ENCODE measurements at places on chromosomes 13 and 19.

DNA sequence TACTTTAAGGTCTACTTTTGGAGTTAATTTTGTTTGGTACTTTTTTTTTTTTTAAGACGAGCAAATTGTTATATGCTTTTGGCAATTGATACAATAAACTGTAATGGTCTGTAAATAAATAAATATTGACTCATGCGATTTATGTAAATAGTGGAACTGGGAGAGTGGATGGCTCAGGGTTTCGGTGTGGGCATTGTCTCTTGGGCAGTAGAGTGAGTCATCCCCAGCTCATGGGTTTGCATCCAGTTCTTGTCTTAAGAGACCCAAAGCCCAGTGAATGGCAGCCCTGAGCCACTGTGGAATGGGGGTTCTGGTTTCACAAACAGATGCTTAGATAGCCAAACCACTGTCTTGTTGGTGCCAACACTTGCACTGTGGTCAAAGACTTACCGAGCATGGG lies 33.0 kb downstream of the FGF9 start:
- peak; percentile 59 for DNase-seq

GRCh38 chr13:31124204-31124603 lies 37.5 kb downstream of the HSPH1 start:
- DNase-seq = no peak

- DNase-seq = no peak
Measured at GRCh38 chr13:52009946-52010345, 1.3 kb downstream of the ATP7B start.

DNA sequence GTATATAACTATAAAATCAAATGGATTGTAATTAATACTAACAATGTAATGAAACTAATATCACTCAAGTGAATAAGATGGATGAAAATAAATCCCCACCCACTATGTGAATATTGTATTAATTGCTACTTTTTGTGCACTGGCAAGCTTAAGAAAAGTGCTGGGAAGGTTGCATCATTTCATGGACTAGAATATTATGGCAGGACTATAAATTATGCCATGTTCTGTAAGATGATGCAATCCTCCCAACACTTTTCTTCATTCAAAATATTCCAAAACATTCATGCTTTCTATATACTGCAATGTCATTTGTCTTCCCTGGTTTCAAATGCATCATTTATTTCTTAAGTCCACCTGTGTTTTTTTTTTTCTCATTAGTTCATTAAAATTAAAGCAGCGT lies 457.6 kb upstream of the GPC6 start:
- no peak for DNase-seq

DNA sequence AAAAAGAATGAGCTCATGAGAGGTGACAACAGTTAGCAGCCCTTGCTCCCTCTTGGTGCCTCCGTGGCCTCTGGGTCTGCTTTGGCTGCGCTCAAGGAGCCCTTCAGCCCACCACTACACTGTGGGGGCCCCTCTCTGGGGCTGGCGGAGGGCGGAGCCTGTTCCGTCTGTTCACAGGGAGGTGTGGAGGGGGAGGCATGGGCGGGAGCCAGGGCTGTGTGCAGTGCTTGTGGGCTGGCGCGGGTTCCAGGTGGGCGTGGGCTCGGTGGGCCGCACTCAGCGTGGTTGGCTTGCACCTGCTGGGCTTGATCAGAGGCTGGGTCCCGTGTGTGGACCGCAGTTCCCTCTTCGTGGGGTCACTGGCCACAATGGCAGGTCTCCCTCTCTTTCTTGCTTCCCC lies 953.4 kb upstream of the PRR20A start:
- DNase-seq = no peak

DNA sequence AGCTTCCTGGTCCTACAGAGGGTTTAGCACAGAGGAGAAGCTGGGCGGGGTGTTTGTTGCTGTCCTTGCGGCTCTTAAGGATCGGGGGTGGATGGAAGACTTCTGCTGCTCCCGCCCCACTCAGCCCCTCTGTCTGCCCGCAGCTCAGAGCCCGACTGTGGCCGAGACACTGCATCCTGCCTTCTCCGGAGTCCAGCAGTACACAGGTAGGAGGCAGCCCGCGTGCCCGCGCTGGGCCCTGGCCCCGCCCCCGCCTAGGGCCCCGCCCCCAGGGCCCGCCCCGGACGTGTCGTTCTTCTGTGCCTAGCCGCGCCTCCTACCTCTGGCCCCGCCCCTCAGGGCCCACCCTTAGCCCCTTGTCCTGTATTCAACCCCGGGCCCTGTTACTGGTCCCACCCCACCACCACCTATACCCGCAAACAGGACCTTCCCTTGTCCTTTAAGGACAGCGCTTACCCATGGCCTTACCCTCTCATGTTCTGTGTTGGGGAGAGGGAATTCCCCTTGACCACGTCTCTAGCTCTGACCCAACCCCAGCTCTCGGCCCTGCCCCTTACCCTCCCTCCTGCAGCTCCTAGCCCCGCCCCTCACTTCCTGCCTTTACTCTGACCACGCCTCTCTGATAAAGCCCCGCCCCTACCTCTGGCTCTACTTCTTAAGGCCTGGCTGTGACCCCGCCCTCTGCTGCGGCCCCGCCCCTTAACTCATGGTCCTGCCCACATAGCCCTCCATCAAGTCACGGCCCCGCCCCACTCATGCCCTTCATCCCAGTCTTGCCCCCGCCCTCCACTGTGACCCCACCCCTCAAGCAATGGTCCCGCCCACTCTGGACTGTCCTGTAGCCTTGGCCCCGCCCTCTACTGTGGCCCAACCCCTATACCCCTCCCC lies 60.5 kb downstream of the CELF5 start:
- peak; percentile 85 for DNase-seq

- DNase-seq = no peak
Measured at GRCh38 chr19:51980116-51980736, 6.4 kb downstream of the ZNF350 start.

- DNase-seq = no peak
Measured at GRCh38 chr13:92739306-92739818, 487.2 kb upstream of the GPC6 start.

DNA sequence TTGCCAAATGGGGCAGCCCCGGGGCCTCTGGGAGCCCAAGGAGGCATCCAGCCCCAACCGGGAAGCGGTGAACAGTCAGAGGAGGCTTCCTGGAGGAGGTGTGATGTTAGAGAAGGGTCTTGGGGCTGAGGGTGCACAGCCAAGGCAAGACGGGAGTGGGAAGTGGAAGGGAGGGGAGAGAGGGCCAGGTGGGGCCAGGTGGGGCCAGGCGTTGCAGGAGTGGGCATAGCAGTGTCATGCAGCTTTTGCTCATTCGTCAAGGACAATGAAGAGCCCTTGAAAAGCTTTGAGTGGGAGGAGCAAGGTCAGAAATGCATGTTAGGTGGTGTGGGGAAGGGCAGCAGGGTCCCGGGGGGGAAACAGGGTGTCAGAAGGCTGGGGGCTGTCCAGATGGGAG lies 1.8 kb downstream of the FBN3 start:
- DNase-seq = no peak

GRCh38 chr13:105033999-105034398 lies 1501.5 kb downstream of the EFNB2 start:
- no peak for DNase-seq

GRCh38 chr13:35879111-35879510 lies 252.1 kb downstream of the DCLK1 start:
- DNase-seq = no peak

DNA sequence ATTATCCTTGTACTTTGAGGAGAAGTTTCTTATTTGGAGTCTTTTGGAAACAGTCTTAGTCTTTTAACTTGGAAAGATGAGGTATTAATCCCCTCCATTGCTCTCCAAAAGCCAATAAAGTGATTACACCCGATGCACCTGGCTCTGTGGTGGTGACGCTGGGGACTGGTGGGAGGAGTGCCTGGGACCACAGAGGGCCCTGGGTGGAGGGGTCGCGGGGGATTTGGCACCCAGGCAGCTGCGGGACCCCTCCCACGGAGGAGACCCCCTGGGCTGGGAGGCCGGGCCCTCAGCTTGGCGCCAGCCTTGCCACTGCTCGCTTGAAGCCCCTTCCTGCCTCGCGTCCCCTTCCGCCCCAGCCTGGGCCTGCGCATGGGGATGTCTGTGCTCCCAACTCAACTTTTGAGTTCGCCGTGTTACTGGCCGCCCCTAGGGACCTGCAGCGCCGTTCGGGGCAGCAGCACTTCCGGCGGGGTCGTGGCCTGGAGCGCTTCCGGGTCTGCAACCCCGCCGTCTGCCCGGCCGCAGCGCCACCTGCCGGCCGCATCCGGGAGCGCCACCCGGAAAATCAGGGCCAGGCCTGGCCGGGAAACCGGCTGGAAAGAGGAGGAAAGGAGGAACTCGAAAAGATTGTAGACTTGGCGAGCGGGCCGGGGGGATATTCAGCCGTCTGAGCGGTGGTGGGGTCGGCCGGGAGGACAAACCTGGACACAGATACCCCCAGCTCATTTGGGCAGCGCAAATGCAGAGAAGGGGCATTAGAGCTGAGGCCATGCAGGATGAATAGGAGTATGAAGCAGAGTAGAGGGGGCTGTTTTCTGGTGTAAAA lies 8.4 kb downstream of the PEAK3 start:
- DNase-seq = peak; percentile 72

GRCh38 chr13:36979361-36980050 lies 19.6 kb downstream of the ALG5 start:
- no peak for DNase-seq

- no peak for DNase-seq
Measured at GRCh38 chr19:41434450-41434849, 5.3 kb downstream of the DMAC2 start.

- no peak for DNase-seq
Measured at GRCh38 chr19:3691372-3691716, 8.9 kb downstream of the PIP5K1C start.

DNA sequence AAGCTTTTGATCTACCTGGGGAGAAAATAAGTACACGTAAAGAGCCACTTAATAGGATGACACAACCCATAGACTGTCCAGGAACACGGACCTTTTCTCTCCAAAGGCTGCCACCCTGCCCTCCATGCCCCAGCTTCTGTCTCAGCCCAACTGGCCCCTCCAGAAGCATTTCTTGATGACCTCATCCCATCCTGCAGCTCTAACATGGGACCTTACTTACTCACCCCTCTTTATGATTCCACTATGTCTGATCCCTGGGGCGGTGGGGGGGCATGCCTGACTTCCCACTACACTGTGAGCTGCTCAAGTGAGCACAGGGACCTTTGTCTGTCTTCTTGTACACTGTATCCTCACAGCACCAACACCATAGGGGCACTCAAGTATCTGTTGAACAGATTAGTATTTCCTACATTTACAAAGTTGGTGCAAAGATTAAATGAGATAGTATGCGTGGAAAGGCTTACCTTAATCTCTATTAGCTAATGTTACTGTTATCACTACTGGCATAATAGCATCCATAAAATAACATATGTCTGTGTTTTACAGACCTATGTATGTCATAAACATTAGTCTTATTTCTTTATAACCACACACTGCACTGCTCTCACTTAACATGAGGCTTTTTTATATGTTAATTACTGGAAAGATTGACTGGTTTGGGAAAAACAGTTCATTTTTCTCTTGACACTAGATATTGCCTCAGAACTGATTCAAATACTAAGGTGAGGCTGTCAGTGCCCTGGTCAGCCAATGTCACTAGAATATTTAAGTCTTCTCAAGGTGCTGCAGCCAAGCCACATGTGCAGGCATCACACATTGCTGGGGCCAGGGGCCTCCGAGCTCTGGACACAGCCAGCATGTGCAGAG lies 100.9 kb downstream of the FOXO1 start:
- DNase-seq = no peak

DNA sequence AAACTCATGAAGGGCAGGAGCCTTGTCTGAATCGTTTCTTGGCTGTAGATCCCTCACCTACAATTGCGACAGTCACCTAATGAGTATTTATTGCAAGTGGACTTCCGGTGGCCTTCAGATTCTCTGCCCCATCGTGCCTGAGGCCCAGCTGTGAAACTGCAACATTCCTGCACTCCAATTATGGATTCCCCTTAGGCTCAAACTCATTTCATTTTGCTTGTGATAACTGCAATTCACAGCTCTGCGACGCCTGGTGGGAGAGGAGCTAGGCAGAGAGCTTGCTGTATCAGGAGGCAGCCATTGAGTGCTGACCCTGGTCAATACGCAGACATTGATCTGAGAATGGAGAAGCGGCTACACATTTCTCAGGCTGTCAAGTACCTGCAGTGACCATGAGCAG lies 59.0 kb downstream of the CCDC70 start:
- no peak for DNase-seq

GRCh38 chr13:112952759-112953551 lies 16.1 kb upstream of the MCF2L start:
- DNase-seq = no peak

DNA sequence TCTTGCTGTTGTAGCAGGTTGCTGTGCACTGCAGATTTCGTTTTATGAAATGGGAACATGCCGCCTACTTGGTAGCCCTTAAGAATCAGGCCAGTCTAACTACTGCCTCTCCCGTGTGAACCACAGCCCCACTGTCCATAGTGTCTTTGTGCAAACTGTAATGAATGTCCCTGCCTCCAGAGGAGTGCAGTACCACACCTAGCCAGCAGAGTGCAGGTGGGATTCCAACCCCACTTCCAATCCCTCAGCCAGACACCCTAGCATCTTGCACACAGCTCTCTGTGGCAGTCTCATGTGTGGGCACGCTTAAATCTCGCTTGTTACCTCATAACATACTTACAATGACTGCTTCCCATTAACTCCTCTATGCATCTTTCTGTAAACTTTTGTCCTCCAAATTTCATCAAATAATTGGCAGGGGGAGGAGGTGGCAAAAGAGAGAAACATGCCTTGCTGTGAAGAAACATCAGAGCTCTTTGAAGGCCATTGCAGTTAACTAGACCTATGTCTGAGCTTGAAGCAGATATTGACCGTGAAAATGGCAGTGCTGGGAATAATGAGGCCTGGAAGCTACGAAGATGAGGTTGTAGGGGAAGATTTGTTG lies 47.2 kb downstream of the ZAR1L start:
- DNase-seq = no peak

DNA sequence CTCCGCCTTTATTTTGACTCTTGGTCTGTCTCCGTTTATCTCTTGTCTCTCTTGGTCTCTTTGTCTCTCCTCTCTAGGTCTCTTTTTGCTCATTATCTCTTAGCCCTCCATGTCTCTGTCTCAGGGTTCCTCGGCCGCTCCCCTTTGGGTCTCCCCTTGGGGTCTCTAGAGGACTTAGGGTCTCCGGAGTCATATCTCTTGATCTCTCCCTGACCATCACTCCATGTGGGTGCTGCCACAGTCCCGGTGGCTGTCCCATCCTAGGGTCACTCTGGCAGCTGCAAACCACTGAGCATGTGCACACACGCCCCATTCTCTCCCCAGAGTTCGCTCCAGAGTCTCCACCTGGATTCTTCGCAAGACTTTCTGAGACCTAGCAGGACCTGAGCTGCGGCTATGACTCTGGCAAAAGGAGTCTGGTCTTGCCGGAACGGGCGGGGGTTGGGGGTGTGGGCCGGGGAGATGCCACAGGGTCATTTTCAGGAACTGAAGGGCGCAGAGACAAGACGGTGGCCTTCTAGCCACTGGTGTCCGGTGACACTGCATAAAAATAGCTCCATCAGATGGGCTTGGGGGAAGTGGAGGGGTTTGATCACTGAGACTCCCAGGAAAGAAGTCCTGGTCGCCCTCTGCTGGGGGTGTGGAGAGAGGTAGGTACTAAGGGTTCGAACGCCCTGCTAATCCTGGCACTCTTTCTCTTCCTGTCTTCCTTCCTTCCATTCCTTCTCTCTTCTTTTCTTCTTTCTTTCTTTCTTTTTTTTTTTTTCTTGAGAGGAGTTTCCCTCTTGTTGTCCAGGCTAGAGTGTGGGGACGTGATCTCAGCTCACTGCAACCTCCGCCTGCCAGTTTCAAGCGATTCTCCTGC lies 1.2 kb upstream of the KCNA7 start:
- DNase-seq = no peak
